ENCODE measurements at places on chromosomes 3 and 15.

DNA sequence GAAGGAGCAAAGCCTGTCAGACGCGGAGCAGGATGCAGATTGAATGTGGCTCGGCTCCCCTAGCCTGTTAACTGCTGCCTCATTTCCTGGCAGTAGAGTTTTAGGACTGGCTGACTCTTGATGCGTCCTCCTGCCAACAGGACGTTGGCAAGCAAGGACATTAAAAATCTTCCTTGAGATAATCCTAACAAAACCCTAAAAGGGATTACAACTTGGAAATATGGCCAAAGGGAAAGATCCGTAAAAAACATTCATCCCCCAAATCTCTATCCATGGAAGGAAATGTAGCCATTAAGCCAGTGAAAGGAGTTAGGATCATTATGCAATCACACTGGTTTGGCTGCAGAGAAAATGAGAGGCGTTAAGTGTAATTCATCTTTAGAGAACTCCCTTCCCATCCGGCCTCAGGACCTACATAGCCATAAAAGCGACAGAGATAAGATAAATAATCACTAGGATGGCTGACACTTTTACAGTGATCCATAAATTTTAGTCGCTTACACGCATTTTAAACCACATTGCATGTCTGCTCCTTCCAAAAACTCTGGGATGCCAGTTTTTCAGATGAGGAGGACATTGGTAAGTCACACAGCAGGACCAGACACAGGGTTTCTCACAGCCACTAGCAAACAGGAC, 44.5 kb upstream of the C3orf80 start:
- DNase-seq = no peak

GRCh38 chr3:62995119-62995518, 119.9 kb upstream of the CADPS start:
- DNase-seq = no peak

- DNase-seq = no peak
Observed at GRCh38 chr15:95795386-95795785, 535.1 kb upstream of the NR2F2 start.

GRCh38 chr3:58322793-58323192, 9.9 kb upstream of the PXK start:
- DNase-seq = no peak

DNA sequence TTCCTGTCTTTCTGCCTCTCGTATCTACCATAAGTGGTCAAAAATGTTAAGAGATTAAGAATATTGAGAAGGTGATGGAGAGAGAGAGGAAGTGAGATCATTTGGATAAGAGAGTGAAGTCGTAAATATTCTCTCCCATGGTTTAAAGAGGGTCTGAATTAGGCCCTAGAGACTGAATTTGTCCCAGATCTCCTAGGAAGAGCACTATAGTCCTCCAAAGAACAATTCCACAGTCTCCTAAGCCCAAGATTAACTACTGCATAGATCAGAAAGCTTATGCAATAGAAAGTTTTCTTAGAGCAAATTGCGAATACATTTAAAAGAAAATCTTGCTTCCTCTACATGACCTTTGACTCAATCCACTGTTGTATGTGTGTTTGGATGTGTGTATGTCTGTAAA, 598.8 kb downstream of the TUSC7 start:
- no peak for DNase-seq

GRCh38 chr3:66644549-66644948, 143.7 kb upstream of the LRIG1 start:
- DNase-seq = no peak

- DNase-seq = no peak
Observed at GRCh38 chr3:194328942-194329582, 22.1 kb downstream of the CPN2 start.
